Dermis microvascular lymphatic vessel endothelial cell (primary cell): ENCODE measurements at places on chromosomes 2 and 18. TPM values are rescaled to one million over a fixed set of nuclear protein-coding genes. Genes with fewer than 3 reads are reported as not detected.

The CD226 gene
- 0.76 and 1.5 TPM in 2 replicates for total RNA-seq

The MDH1B gene
- 0.13 TPM in 2 replicates for total RNA-seq

The DLX1 gene
- under 0.01 TPM in 1 of 2 replicates, not detected in the other for total RNA-seq

The OSBPL6 gene
- total RNA-seq, result 3.9 and 8.7 TPM in 2 replicates

The UGT1A4 gene
- not detected in 2 replicates for total RNA-seq

The L3MBTL4 gene
- total RNA-seq, result 5.1 and 10.2 TPM in 2 replicates

The ATOH8 gene
- 13.1 and 21.5 TPM in 2 replicates for total RNA-seq

The SESTD1 gene
- total RNA-seq, result 27.0 and 42.4 TPM in 2 replicates

The PIGN gene
- total RNA-seq, result 37.3 and 40.6 TPM in 2 replicates

The POTEC gene
- not detected in 2 replicates for total RNA-seq

The CD8A gene
- total RNA-seq, result under 0.01 TPM in 2 replicates

The APCDD1 gene
- 0.25 TPM in 1 of 2 replicates, not detected in the other for total RNA-seq

The CYS1 gene
- under 0.01 TPM in 2 replicates for total RNA-seq

The TNP1 gene
- total RNA-seq, result not detected in 2 replicates

The TMEM200C gene
- under 0.01 TPM in 1 of 2 replicates, not detected in the other for total RNA-seq

The HTR2B gene
- 0.64 and 2.8 TPM in 2 replicates for total RNA-seq

The GLB1L gene
- 4.7 and 5.6 TPM in 2 replicates for total RNA-seq

The CDH20 gene
- not detected in 2 replicates for total RNA-seq

The CD8B2 gene
- not detected in 2 replicates for total RNA-seq

The NEB gene
- total RNA-seq, result 0.39 and 0.63 TPM in 2 replicates

The ALK gene
- not detected in 2 replicates for total RNA-seq

The FMNL2 gene
- 29.0 and 37.6 TPM in 2 replicates for total RNA-seq

The CENPA gene
- total RNA-seq, result 5.2 and 17.1 TPM in 2 replicates

The MAP4K3 gene
- 10.1 and 11.5 TPM in 2 replicates for total RNA-seq

The IL1F10 gene
- total RNA-seq, result not detected in 2 replicates

The GPBAR1 gene
- total RNA-seq, result 0.13 TPM in 1 of 2 replicates, not detected in the other

The C2orf66 gene
- total RNA-seq, result under 0.01 and 0.13 TPM in 2 replicates

The IL36B gene
- not detected in 2 replicates for total RNA-seq

The C2orf81 gene
- total RNA-seq, result under 0.01 and 0.13 TPM in 2 replicates
